ENCODE measurements at places on chromosomes 11 and 22. TPM values are rescaled to one million over a fixed set of nuclear protein-coding genes. Genes with fewer than 3 reads are reported as not detected.

The APOL1 gene
- 0.12 TPM for total RNA-seq

The EIF4ENIF1 gene
- 16.3 TPM for total RNA-seq

The RCOR2 gene
- 17.9 TPM for total RNA-seq

The HBB gene
- not detected for total RNA-seq

The OR5A1 gene
- not detected for total RNA-seq

- DNase-seq, result peak; percentile 69
These were observed 74.0 kb upstream of the ATXN10 start for GRCh38 chr22:45597460-45598192.

- DNase-seq, result no peak
These were observed 436.9 kb downstream of the BUD13 start for GRCh38 chr11:116335891-116336290.

DNA sequence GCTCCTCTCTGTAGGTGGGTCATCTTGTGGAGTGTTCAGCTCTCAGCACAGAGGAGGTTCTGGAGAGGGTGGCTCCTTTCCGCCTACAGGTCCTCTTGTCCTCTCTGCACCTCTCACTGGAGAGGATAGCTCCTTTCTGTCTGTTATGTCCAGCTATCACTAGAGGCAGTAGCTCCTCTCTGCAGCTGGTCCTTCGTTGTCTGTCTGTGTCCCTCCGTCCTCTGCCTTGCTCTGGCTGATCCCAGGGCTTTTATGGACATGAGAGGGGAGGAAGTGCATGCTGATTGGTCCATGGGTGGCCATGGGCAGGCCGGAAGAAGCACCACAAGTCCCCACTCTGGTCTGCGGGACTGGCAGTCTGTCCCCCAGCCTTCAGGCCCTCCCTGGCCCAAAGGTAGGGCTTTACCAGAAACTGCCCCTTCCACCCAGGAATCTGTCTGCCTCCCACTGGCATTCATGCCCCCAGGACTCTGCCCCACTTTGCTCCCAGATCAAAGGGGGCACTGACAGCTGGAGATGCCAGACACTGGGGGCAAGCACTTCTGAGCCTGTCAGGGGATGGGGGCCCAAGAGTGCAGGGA, 38.6 kb upstream of the CALCB start:
- peak; percentile 2 for DNase-seq

GRCh38 chr11:1510928-1511327, 24.3 kb upstream of the MOB2 start:
- no peak for DNase-seq

Data from SJCRH30 (cell line).